Cortex of kidney (tissue), 1 donor: ENCODE measurements at places on chromosomes 7 and 10.

GRCh38 chr7:50864694-50865093, 82.0 kb upstream of the GRB10 start:
- DNase-seq, result no peak

DNA sequence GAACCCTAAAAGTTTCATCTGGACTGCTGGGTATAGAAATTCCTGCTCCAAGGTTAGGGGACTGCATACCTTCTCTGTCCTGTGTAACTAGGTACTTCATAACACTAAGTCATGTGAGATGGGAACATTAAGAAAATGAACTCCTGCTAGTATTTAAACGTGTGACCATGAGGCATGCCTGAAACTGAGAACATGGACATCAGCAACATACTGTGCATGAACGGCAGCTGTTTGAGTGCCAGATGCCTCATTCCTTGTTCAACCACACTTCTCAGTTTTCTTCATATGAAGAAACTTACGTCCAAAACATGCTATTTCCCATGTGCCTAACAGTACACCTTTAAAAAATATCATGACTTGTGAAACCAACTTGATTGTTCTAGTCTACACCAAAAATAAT, 88.5 kb downstream of the CREM start:
- no peak for DNase-seq

- no peak for DNase-seq
Observed at GRCh38 chr10:92756201-92757065, 66.7 kb downstream of the HHEX start.

DNA sequence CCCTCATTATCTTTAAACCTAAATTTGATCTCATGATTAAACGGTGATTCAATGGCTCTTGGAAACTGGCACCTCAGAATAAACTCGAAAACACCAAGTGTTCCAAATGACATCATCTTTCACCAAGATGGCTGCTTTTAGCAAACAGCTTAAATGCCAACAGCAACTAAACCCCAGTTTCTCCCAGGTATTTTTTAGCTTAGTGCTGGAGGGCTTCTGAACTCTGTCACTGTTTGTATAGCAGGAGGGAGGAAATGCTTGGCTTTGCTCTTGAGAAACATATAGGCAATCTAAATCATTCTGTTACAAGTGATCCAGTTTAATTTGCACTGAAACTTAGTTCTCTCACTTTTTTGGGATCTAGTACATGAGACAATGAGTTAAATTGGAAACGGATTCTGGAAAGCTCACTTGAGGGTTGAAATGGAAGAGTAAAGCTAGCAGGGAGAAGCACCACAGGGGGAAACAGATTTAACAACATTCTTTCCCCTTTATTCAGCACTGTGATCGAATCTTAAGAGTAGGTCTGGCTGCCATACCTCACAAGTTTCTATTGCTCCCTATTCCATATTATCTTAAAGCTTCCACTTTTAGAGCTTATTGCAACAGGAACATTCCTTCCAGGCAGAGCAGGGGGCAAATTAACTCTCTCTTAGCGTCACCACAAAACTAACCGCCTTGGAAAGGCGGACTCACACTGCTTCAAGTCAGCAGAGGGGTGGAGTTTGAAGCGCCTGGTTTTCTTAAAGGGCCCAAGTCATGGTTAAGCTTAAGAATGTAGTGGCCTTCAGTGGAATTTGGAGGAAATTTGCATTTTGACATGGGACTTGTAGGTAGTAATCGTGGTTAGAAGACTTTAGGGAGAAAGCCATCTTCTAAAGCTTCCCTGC, 1.8 kb upstream of the CCDC6 start:
- no peak for DNase-seq

GRCh38 chr7:154540596-154540995, 462.3 kb downstream of the PAXIP1 start:
- DNase-seq, result no peak

DNA sequence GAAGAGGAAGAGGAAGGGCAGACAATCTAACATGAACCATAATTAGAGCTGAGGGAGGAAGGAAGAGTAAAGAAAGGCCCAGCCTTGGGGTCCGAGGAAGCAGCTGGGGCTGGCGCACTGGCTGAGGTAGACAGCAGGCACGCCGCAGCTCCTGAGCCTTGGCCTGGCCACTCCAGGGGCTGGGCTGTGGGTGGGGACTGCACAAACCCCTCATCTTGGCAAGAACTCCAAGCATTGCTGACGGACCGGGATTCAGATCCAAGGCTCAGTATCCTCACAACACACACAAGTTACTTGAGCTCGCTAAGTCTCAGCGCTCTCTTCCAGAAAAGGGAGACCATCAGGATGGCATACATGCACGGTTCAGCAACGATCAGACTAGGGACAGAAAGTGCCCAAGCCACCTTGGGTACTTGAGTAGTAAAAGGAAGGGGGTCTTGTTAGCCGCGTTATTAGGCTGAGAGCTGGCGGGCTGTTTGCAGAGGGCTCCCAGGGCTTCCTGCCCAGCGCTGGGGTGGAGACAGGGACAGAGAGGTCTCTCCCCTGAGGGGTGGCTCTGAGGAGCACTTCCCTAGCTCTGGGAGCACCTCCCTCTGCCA, 4.5 kb downstream of the TNS3 start:
- no peak for DNase-seq

DNA sequence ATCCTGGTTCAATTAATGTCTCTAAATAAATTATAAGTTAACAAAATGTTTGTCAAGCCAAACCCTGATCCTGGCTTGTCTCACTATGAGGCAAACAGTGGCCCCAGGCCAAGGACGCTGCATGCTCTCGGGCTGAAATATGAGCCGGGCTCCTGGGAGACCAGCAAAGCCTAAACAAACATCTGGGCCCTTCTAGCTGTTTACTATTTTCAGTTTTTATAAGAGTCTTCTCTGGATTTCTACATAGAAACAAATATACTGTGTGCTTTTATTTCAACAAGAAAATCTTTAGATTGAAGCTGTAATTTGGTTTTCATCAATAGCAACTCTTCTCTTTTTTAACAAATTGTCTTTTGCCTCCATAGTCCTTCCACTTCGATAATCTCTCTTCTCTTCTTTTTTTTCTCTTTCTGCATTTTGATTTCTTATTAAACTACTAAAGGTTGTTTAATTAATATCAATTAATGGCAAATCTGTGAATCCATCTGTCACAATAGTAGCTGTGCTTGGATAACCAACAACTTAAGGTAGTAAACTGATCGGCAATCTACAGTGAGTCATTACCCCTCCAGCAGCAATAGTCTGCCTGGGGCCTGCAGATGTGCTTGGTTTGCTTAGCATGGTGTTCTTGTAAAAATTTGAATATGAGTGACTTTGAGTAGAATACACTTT, 83.3 kb upstream of the DNAJC1 start:
- DNase-seq, result no peak

- no peak for DNase-seq
Observed at GRCh38 chr10:63438506-63439498, 27.0 kb downstream of the JMJD1C start.

DNA sequence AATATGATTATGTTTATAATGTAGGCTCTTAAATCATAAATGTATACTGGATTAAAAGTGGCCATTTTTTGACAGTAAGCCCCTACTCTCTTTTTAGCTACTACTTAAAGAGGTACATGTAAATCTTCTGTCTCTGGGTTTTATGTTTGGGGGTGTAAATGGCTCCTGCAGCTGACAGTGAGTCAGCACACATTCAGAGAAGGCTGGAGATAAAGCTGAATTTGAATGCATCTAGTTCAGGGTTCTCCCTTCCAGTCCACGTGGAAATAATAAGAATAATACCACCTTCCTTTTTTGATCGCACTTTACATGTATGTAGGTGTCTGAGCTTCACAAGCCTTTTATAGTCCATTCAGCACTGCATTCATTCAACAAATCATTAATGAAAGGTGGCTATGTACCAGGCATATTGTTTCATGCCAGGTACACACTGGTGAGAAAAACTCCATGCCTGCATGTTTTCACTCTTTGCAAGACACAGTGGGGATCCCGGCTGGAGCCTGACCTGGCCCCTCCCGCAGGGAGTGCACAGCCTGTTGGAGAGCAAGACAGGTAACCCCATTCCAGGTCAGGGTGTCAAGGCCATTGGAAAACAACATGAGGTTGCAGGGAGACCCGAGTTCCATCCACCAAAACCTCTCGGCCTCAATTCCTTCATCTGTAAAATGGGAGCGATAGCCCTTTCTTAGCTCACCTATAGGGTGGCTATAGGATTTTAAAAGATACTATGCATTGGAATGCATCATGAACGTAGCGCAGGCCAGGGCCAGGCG, 107.5 kb upstream of the ANLN start:
- DNase-seq, result no peak

DNA sequence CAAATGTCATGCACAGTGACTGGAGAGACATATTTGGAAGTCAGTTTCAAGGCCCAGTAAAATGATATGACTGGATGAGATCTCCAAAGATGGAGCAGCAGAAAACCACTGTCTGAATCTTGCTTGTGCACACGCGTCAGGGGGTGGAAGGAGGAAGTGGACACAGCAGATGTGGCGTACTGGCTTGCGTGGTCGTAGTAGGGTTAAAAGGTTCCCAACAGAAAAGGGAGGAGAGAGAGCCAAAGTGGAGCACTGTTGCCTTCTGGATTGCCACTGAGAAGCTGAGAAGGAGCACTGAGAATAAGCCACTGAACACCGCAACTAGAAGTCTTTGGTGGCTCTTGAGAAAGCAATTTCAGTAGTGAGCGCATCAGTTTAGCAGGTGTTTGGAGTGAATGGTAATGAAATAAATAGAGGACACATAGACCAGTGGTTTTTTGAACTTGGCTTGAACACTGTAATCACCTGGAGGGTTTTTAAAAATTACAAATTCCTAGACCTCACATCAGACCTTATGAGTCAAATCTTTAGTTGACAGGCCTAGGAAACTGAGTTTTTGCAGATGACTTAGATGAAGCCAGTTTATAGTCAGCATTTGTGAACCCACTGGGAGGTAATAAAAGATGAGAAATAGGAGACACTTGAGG, 227.3 kb downstream of the PTEN start:
- DNase-seq, result no peak

- DNase-seq, result no peak
Observed at GRCh38 chr10:48923748-48924147, 15.9 kb downstream of the LRRC18 start.

DNA sequence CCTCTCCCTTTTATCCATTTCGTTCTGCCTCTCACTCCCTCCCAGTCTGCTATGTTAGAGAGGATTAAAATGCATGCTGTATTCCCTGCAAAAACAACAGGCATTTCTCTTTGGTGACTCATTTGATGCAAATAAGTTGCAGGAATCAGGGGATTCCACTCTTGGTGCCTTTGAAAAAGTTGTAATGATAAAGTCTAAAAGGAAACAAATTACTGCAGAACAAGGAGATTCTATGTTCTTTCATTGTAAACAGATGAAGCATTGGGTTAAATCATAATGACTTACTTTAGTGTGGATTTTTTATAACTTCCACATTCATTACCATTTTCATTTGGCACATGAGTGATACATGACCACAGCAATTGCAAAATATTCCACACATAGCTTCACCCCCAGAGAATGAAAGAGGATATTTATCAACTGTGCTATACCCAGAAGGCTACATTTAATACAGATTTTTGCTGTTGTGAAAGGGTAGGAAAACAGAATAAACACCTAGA, 33.4 kb upstream of the ABLIM1 start:
- no peak for DNase-seq

DNA sequence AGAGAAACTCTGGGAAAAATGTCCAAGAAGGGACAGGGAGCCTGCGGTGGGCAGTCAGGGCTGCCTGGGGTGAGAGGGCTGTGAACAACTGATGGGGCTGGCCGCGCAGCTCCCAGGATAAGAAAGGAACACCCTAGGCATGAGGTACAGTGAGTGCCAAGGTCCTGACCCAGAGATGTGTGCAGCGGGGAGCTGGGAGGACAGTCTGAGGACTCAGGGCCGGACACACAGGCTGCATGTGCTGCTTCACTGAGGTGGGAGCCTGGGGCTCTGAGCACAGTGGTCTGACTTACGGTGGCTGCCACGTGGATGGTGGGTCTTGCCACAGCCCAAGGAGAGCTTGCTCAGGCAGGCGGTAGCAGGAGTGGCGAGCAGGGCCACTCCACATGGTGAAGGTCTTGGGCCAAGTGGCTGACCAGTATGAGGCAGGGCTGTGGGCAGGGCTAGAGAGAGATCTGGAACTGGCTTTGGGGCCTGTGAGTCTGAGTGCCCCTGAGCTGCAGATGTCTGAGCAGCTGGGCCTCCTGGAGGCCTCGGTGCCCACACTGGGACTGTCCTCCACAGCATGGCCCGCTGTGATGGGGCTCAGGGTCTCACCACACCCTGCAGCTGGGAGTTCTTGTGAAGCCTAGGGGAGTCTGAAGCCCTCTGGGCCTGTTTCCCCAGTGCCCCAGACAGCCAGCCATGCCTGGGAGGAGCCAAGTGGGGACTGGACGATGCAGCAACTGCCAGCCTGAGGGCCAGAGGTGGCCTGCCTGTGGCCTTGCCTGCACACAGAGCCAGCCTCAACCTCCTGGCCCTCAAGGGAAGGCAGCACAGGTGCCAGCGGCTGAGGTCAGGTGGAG, 60.3 kb downstream of the RASGEF1A start:
- DNase-seq, result no peak

- no peak for DNase-seq
Observed at GRCh38 chr7:7254319-7254718, 72.0 kb downstream of the C1GALT1 start.

- no peak for DNase-seq
Observed at GRCh38 chr7:122887198-122887597, 938 bp upstream of the CADPS2 start.

- DNase-seq, result no peak
Observed at GRCh38 chr7:87518735-87519134, 43.3 kb upstream of the ABCB4 start.

DNA sequence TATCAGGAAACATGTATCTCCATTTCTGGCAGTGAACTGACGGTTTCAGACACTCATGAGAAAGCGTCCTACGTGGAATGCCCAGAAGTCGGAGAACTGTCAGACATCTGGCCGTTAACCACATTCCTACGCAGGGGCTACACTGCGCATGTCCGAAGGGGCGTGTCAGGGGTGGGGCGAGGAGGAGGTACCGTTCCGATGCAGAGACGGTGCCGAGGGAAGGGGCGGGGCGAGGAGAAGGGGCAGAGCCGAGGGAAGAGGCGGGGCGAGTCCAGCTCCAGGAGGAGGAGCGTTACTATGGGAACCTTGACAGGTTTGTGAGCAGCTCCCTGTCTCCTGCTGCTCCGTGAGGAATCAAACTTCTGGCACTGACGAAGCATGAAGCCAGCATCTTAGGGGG, 366.9 kb upstream of the NUPR2 start:
- no peak for DNase-seq

DNA sequence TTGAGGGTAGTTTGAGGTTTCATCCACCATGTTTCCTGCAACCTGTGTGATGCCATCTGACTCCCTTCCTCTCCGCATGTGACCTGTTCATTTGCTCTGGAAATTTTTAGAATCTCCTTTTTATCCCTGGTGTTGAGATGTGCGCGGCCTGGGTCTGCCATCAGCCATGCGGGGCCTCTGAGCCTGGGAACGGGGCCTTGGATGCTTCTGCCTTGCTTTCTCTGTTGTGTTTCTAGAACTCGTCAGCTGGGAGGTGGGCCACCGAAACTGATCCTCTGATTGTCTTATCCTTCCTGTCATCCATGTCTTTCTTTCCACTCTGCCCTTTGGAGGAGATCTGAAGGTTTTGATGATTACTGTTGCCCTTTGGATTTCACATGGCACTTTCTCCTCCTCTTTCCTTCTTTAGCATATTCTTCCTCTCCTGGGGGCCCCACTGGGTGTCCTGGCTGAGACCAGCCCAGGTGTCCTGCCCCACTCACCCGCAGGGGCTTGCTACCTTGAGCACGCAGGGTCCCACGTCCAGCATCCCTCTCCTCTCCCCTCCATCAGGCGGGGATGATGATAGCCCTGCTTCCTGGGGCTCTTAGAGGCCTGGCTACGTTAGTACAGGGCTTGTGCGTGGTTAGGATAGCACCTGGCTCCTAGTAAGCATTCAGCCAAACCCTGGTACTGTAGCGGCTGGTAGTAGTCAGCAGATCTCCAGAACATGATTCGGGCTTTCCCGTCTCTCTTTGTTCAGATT, 29.9 kb downstream of the PPP2R2D start:
- DNase-seq, result no peak
